A549 treated with GW870086 at 1 μM for 4 hours (cell line): ENCODE measurements at places on chromosomes 4 and X. TPM values are rescaled to one million over a fixed set of nuclear protein-coding genes. Genes with fewer than 3 reads are reported as not detected.

The SPANXN3 gene
- not detected in 5 replicates for total RNA-seq

The DHRSX gene
- total RNA-seq, result 40.8 to 46.7 TPM (median 43.4 TPM) in 5 replicates

The GIMD1 gene
- total RNA-seq, result not detected in 5 replicates

The SRPX2 gene
- 2.5 to 4.1 TPM (median 2.6 TPM) in 5 replicates for total RNA-seq

The CT45A3 gene
- total RNA-seq, result 0.23 to 0.31 TPM (median 0.27 TPM) in 3 of 5 replicates, not detected in the others

The HS6ST2 gene
- 0.03 to 0.15 TPM (median 0.08 TPM) in 5 replicates for total RNA-seq

The CFP gene
- total RNA-seq, result 0.20 to 1.0 TPM (median 0.31 TPM) in 5 replicates

The MAGT1 gene
- 32.0 to 49.0 TPM (median 40.0 TPM) in 5 replicates for total RNA-seq

The TEC gene
- total RNA-seq, result 2.3 to 2.9 TPM (median 2.3 TPM) in 5 replicates

The SPACA5 gene
- not detected in 5 replicates for total RNA-seq

The USP17L13 gene
- total RNA-seq, result not detected in 5 replicates

The UGT8 gene
- 0.10 to 0.24 TPM (median 0.15 TPM) in 5 replicates for total RNA-seq

The ETNPPL gene
- not detected in 5 replicates for total RNA-seq
